CD8-positive, alpha-beta memory T cell (primary cell): ENCODE measurements at places on chromosomes 2 and 18. TPM values are rescaled to one million over a fixed set of nuclear protein-coding genes. Genes with fewer than 3 reads are reported as not detected.

Gene KIF5C
- 18.2 TPM for total RNA-seq

DNA sequence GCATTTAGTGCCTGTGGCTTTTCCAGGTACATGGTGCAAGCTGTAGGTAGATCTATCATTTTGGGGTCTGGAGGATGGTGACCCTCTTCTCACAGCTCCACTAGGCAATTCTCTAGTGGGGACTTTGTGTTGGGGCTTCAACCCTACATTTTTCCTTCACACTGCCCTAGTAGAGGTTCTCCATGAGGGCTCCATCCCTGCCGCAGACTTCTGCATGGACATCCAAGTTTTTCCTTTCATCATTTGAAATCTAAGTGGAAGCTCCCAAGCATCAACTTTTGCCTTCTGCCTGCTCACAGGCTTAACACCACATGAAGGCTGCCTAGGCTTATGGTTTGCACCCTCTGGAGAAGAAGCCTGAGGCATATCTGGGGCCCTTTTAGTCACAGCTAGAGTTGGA lies 492.7 kb downstream of the PIK3C3 start:
- no peak overlapping the region for H3K4me3 ChIP-seq
- no peak for DNase-seq
- no peaks in the 10 kb centered on the region for H3K27me3 ChIP-seq
- no peak overlapping the region for H3K27ac ChIP-seq
- H3K4me1 ChIP-seq, result no peaks in the 10 kb centered on the region
- no peaks in the 10 kb centered on the region for H3K36me3 ChIP-seq

Gene BCL11A
- 0.07 TPM for total RNA-seq

- no peaks in the 10 kb centered on the region for H3K36me3 ChIP-seq
- DNase-seq, result no peak
- no peaks in the 10 kb centered on the region for H3K4me1 ChIP-seq
- H3K27me3 ChIP-seq, result no peaks in the 10 kb centered on the region
Measured at GRCh38 chr2:27863146-27863545, 27.0 kb downstream of the RBKS start.

DNA sequence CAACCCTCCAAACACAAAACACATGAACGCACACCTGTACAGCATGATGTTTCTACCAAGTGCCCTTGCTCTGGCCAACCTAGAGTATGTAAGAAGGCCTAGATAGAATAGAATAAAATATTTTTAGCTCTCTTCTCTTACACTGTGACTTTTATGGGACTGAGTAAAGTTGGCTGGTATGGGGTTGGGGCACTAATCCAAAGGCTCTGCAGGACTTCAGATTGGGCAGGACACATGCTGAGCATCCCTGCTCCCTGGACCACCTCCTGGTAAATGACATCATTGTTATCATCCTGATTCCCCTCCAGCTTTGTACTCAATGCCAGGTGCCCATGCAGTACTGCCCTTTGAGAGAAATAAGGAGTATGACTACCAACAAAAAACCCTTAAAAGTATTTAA lies 322.2 kb downstream of the SLC8A1 start:
- no peak overlapping the region for H3K27ac ChIP-seq
- H3K4me3 ChIP-seq, result no peak overlapping the region
- H3K36me3 ChIP-seq, result no peaks in the 10 kb centered on the region
- DNase-seq, result no peak
- no peaks in the 10 kb centered on the region for H3K4me1 ChIP-seq

DNA sequence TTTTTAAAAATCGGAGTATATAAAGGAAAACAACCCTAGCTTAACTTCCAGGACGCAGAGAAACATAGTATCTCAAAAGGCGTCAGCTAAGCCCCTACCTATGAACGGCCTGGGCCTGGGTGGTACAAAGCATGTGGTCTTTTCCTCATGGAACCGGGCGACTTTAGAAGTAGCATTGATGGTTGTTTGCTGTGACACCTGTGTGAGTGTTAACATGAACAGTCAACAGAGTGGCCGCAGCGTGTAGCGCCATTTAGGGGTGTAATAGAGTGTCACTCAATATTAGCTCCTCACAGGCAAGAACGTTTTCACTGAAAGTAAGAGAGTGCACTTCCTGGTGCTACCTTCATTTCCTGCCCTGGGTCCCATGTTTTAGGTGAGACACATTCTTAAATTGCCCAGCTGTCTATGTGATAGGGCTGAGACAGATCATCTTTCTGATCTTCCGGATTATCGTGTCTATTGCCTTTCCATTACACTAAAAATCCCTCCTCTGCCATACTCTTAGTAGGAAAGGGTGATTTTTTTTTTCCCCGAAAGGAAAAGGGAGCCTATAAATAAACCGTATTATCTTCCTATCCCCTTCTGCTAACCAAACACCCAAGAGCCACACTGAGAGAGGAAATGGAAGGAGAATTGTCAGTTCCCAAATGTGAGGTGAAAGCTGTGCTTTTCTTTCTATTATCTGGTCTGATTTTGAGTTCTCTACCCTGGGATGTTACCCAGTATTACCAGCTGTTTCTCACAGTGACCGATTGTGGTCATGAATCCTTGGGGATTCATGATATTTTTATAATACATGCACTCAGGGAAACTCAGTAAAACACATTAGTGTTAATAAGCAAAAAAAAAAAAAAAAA lies 1.3 kb downstream of the GORASP2 start:
- H3K36me3 ChIP-seq, result no peaks in the 10 kb centered on the region
- DNase-seq, result peak; percentile 46
- peaks cover 37% of the 10 kb centered on the region for H3K4me1 ChIP-seq
- H3K27me3 ChIP-seq, result no peaks in the 10 kb centered on the region

- DNase-seq, result no peak
- no peaks in the 10 kb centered on the region for H3K4me1 ChIP-seq
- H3K36me3 ChIP-seq, result no peaks in the 10 kb centered on the region
Measured at GRCh38 chr2:71528749-71529148, 75.4 kb downstream of the DYSF start.

Gene SIX3
- total RNA-seq, result not detected

- peaks cover 18% of the 10 kb centered on the region for H3K36me3 ChIP-seq
- no peak overlapping the region for H3K4me3 ChIP-seq
- no peak for DNase-seq
Measured at GRCh38 chr2:231172025-231172424, 26.4 kb upstream of the ARMC9 start.

DNA sequence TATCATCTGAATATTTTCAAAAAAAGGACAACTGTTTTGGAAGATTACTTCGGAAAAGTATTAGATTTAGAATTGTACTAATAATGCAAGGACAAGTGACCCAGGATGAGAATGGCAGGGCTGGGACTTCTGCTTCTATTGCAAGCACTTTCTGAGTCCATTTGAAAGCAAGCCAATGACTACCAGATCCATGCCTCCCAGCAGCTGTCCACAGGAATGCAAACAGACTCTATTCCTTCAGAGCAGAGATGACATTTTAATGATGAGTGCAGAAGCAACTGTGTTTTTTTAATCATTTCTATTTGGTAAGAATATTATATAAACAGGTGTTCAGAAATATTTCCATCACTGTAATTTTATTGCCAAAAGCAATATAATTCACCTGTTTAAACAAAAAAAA lies 456.7 kb downstream of the SOX11 start:
- H3K27me3 ChIP-seq, result no peaks in the 10 kb centered on the region
- H3K36me3 ChIP-seq, result no peaks in the 10 kb centered on the region
- H3K4me3 ChIP-seq, result no peak overlapping the region

DNA sequence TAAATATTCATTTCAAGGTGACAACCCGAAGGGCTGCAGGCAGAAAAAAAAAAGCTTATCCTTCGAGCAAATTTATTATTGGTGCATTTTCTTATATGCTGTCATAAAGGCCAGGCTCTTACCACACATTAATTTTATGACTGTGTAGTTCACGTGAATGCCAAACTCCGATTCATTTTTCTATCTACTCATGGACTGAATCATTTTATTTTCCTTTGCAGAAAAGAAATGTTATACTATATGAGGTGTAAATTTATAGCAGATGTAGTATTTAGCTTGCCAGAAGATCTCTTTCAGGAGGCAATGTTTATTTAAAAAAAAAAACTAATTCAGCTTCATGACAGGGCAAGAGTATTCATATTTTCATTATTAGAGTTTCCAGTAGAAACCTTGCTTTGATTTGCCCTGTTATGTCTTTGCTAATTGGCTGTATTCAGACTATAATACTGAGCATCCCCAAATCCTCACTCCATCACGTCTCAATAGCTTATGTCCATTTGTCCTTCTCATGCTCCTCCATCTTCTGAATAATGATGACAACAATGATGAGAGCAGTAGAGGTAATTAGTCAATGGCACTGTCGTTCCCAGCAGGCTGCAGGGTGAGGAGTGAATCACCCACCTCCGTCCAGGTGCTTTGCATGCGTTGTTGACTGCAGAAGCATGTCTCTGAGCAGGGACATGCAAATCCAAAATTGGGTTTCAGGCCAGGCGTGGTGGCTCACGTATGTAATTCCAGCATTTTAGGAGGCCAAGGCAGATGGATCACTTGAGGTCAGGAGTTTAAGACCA lies 101.1 kb upstream of the RAB12 start:
- H3K4me3 ChIP-seq, result no peak overlapping the region
- H3K27ac ChIP-seq, result no peak overlapping the region
- no peaks in the 10 kb centered on the region for H3K27me3 ChIP-seq
- no peaks in the 10 kb centered on the region for H3K4me1 ChIP-seq
- no peaks in the 10 kb centered on the region for H3K36me3 ChIP-seq
- DNase-seq, result no peak

- no peak overlapping the region for H3K4me3 ChIP-seq
- no peaks in the 10 kb centered on the region for H3K4me1 ChIP-seq
- H3K36me3 ChIP-seq, result no peaks in the 10 kb centered on the region
- no peak for DNase-seq
Measured at GRCh38 chr2:121253021-121253673, 31.9 kb downstream of the TFCP2L1 start.

Gene PRKAG3
- total RNA-seq, result not detected

Gene MEIS1
- total RNA-seq, result not detected

Gene MROH2A
- not detected for total RNA-seq

Gene PTCD3
- total RNA-seq, result 140 TPM

DNA sequence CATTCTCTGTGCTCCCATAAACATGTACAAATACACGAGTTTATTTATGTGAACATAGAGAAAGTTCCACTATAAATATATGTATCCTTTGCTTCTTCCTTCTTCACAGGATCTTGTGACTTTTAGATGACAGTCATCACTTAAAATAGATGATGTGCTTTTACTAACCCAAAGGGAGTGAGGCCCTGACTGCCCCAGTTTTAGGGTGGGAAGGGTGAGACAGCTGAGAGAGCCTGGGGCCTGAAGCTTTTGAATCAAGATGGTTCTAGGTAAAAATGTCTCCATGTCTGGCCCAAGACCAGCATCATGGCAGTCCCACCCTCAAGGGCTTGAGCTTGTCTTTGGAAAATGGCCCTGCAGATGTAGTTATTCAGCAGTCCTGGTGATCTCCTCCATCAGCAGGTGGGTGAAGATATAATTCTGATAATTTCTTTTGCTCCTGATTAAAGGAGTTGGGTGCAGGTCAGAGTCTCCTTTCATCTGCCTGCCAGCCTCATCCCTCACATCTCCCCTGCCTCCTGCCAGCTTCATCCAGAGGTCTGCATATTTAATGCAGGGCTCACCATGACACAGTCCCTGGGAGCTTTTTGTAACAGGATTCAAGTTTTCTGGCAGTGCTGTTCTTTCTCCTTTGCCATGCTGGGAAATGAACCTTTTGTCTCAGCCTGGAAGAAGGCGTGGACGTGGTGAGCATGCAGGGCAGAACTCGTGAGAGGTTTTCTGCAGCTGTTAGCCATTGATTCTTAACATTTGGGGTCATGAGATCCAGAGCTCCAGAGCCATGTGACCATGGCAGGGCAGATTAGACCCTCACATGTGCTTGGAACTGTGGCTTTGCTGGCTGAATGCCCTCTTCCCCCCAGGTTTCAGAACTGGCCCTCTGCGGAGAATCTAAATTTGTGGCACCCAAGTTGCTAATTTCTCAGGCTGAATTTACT lies 2.7 kb downstream of the HRH4 start:
- no peak overlapping the region for H3K27ac ChIP-seq
- no peaks in the 10 kb centered on the region for H3K27me3 ChIP-seq
- no peaks in the 10 kb centered on the region for H3K36me3 ChIP-seq
- H3K4me1 ChIP-seq, result no peaks in the 10 kb centered on the region
- DNase-seq, result no peak

DNA sequence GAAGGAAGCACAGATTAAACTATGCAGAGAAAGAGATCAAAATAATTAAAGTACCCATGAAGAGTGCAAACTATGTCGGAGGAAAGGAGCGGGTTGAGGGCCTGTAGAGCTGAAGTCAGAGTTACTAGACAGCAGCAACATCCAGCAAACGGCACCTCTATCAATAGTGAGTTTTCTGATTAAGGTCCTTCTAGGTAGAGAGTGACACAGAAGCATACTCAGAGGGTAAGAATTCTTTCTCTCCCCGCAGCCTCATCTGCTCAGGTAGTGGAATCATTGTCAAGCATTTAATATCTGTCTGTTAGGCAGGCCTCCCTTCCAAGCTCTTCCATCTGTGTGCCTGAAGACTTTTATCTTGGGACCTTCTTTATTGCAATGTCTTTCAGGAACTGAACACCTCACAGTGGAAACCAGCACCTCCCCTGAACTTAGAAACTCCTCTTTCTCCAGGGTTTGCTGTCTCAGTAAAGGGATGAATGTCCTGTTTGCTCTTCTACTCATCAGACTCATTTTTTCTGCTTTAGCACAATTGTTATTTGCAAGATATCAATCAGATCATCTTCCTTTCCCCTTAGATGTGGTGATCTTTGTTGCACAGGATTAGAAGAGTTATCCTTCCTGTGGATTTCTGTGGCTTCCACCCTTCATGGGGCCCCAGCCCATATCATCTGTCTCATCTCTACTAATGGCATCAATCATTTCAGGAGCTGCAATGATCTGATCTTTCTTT lies 28.8 kb downstream of the SP140 start:
- no peak overlapping the region for H3K4me3 ChIP-seq
- no peaks in the 10 kb centered on the region for H3K27me3 ChIP-seq
- no peaks in the 10 kb centered on the region for H3K36me3 ChIP-seq

- H3K36me3 ChIP-seq, result no peaks in the 10 kb centered on the region
- no peaks in the 10 kb centered on the region for H3K4me1 ChIP-seq
Measured at GRCh38 chr2:10924441-10924840, 12.7 kb downstream of the KCNF1 start.

- no peak for DNase-seq
- no peaks in the 10 kb centered on the region for H3K27me3 ChIP-seq
- H3K36me3 ChIP-seq, result no peaks in the 10 kb centered on the region
- peak overlapping the region; percentile 13 for H3K4me3 ChIP-seq
- peaks cover 29% of the 10 kb centered on the region for H3K4me1 ChIP-seq
Measured at GRCh38 chr2:60806595-60806987, 50.5 kb downstream of the PAPOLG start.

GRCh38 chr18:28045176-28045810 lies 131.6 kb downstream of the CDH2 start:
- no peaks in the 10 kb centered on the region for H3K4me1 ChIP-seq
- DNase-seq, result no peak
- no peak overlapping the region for H3K27ac ChIP-seq
- no peak overlapping the region for H3K4me3 ChIP-seq

Gene NT5C1B
- total RNA-seq, result not detected

Gene EHD3
- total RNA-seq, result 2.3 TPM

- DNase-seq, result no peak
- no peak overlapping the region for H3K4me3 ChIP-seq
- no peaks in the 10 kb centered on the region for H3K36me3 ChIP-seq
- H3K4me1 ChIP-seq, result no peaks in the 10 kb centered on the region
- H3K27ac ChIP-seq, result no peak overlapping the region
- no peaks in the 10 kb centered on the region for H3K27me3 ChIP-seq
Measured at GRCh38 chr2:235546151-235546435, 52.2 kb downstream of the AGAP1 start.

Gene PRPF40A
- total RNA-seq, result 146 TPM

Gene CCDC148
- not detected for total RNA-seq
